ENCODE measurements at places on chromosomes 3 and 15.

DNA sequence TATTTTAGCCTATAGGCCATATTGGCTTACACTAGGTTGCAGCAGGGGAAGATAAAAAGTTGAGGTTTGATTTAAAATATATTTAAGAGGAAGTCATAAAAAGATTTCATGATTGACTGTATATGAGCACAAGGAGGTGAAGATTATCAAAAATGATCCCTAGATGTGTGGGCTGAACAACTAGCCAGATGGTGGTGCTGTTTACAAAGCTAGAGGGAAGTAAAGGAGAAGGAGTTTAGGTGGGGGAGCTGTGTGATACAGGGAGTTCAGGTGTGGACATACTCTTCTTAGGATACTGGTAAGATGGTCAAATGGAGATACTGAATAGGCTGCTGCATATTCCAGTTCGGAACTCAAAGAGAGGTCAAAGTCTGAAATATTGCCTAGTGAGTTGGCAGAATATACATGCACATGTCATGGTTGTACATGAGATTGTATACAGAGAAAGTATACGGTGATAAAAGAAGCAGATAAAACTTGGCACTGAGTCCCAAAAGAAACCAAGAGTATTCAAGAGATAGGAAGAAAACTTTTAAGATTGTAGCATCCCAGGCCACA, 727.8 kb downstream of the NLGN1 start:
- DNase-seq, result no peak

GRCh38 chr3:150411976-150412375, 3.9 kb downstream of the TSC22D2 start:
- no peak for DNase-seq

- no peak for DNase-seq
These were observed 2.0 kb downstream of the P4HTM start for GRCh38 chr3:48991851-48992545.

DNA sequence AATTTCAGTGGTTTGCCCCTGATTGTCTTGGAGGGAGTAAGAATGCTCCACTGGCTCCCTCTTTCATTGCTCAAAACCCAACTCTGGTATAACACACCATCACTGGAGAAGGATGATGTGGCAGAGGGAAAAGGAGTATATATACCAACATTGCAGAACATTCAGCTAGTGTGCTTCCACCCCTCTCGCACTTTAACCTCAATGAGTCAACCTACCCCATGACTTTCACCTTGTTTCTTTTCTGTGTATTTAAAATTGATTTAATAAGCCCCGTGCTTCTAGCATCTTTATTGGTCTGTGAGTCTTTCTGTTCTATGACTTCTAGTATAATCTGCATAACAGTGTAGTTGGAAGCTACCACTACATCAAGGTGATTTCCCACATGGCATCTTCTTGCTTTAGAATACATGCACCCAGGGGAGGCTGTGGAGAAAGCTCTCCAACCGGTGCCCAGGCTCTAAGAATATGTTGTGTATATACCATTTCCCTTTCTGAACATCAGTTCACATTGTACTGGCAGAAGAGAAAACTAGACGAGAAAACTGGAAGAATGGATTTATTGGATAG, 595.1 kb upstream of the TGFBR2 start:
- DNase-seq, result no peak

- no peak for DNase-seq
These were observed 192.7 kb upstream of the HES1 start for GRCh38 chr3:193943200-193943599.

DNA sequence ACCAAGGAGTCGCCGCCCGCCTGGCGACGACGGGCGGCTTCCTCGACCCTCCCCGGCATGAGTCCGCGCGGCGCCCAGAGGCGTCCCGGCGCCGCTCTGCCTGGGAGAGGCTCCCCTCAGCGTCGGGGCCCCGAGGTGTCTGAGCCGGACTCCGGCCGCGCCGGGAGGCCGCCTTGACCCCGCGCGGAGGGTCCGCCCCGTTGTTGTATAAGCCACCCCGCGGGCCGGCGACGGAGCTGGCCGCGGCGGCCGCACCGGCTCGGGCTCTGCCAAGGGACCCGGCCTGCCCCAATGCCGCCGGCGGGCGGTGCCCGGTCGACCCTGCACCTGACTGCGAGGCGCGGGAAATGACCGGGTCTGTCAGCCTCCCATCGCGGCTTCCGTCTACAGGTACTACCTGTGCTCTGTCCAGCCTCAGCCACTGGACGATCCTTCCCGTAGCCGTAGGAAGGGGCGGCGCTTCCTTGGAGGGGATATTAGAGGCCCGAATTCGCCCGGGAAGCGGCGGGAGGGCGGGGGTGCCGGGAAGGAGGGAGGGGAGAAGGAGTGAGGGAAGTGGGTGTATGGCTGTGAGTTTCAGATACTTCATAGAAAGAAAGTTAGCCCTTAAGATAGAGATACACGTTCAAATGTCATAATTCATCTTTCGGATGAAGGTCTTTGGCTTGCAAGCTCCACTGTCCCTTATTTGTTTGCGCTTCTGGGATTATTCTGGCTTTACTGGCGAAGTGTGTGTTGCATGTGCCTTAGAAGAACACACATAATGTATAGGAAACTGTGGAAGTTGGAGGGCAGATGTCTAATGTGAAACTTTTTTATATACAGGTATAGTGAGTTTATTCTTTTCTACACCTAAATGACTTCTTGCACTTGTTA, 620 bp downstream of the ABHD5 start:
- peak; percentile 17 for DNase-seq

DNA sequence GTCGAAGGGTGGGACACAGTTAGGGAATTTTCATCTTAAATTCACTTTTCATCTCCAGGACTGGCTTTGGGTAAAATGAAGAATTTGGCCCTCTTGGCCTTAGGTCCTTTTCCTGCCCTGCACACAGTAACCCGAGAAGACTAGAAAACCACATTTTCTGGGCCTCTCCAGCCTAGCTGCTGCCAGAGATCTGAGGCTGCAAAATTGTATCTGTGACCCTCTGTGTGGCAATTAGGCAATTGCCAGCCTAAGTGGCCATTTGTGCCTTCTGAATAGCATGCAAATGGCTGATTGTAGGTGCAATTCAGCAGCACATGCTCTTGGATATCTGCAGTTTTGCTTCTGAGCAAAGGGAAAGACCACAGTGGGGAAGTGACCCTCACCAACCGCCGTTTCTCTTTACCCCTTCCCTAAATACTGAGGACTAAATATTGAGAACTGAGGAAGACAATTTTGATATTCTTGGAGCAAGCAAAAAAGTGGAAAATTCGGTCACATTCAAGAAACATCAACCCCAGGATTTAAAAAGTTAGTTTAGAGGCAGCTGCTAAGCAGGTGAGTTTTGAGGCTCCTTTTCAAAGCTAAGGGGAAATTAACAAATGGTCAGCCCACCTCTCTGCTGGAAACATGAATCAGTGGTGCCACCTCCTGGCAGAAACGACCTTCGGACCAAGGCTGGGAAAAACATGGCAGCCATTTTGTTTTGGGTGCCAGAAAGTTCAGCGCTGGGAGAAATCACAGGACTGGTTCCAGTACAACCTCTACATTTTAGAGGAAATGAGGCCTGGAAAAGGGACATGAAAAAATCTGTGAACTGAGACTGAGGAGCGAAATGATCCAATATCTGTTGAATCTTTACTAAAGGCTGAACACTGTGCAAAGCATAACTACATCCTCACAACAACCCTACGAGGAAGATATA, 56.6 kb upstream of the PRTG start:
- DNase-seq, result no peak

GRCh38 chr15:36844534-36844998, 255.8 kb downstream of the MEIS2 start:
- DNase-seq, result no peak

DNA sequence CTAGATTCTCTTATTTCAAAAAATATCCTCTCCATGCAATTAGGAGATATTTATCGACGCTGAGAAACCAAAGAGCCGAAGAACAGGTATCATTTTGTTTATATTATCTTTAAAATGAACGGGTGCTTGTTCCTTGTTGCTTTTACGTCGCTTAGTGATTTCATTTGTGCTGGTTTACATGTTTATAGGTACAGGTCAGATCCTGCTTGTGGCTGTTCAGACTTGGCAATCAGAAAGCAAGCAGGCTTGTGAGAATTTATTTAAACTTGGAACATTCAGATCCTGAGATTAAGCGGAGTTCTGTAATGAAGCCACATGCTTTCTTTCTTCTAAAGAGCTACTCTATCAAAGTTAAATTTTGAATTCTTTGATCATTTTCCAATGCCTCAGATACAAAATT, 43.0 kb upstream of the ATP2C1 start:
- DNase-seq, result no peak

- no peak for DNase-seq
These were observed 25.7 kb upstream of the DYNC1LI1 start for GRCh38 chr3:32596282-32596908.

DNA sequence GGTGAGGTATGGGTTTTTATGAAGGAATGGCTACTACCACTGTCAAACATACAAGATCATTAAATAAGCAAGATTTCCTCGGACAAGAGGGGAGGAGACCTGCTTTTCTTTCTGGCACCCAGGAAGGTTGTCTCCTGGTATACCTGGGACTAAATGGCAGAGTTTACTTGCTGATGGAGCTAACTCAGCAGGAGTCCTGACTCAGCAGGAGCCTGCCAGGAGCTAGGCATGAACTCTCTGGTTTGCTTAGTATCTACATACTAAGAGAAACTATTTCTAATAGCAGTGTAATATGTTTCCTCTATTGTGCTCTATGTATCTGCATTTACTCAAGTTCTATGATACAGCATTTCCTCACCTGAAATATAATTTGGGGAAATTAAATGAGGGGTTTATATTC, 404.2 kb downstream of the RSL24D1 start:
- DNase-seq, result no peak

- DNase-seq, result no peak
These were observed 141.5 kb downstream of the GADL1 start for GRCh38 chr3:30752970-30753369.

- DNase-seq, result no peak
These were observed 30.2 kb downstream of the CACNA1D start for GRCh38 chr3:53524566-53524965.

DNA sequence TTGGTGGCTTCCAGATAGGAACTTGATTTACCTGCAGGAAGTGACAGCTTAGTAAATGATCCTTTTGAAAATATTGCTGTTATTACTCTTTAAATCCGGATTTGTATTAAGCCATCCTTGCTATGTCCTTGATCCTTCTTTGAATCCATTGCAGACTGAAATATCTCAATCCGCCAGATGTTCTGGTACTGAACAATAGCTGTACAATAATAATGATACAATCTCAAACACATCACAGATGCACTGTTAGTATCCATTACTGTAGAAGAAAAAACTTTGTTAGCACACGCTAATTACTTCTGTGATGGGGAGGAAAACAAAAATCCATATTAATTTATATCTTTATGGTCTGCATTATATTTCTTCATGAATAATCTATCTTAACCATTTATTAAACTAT, 202.3 kb downstream of the CNTN4 start:
- no peak for DNase-seq

- DNase-seq, result no peak
These were observed 83.7 kb downstream of the BCHE start for GRCh38 chr3:165753560-165753959.

DNA sequence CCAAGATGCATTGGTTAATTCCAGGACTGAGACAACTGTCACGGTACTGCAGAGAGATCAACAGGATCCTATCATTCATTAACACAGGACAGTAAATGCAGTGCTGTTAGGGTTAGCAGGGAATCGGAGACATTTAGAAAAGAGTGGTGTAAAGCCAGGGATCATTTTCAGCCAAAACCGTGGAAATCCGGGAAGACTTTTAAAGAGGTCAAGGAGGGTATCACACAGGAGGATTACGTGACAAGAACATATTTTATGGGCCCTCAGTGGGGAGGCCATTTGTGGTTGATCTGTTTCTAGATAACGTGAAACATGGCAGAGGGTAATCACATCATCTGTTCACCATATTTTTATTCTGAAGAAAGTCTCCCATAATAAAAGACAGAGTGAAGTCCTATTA, 216.1 kb downstream of the PTPRG start:
- no peak for DNase-seq

DNA sequence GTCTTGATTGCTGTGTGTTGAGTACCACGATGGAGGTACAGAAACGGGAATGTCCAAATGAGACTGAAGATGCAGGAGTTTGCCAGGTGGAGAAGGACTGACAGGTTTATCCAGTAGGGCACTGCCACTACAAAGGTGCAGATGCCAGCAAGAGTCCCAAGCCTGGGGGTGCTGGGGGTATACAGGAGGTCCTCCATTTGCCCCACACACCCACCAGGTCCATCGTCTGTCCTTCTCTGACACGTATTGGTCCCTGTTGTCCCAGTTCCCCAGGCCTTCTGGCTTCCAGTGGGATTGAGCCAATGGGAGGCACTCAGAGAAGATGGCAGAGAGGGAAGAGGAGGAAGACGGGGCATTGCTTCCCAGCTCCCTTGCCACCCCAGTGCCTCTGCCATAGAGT, 6.6 kb downstream of the HAPLN3 start:
- no peak for DNase-seq

DNA sequence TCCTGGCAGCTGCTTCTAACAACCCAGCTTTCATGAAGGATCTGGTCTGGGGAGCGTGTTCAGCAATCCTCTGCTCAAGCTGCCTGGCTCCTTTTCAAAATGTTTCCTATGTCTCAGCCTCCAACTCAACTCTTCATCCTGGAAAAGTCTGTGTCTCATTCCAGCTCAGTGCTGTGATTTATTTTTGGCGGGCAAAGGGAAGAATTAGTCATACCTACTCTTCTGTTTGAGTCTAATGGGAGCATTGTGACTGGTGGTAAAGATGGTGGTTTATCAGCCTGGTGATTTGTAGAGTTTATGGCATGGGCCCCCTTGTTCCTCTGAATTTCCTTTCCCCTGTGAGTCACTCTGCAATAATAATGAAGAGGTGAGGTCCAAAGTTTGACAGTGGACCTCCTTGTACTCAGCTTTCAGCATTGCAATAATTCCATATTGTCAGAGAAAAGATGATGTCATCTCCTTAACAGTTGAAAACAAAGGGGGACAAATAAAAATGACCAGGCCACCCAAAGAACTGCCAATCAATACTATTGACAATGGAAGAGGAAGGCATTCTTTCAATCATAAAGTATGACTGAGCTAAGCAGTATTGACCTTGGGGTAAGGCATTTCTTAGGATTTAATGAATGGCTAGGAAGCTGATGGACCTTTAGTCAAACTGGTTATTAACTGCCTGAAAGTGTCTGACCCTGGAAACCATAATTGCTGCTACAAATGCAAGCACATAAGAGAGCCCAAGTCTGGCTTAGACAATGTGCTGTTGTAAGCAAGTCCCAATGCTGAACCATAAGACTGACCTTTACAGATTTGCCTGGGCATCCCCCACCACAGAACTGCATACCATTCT, 204.7 kb upstream of the MCTP2 start:
- no peak for DNase-seq
